ENCODE measurements at places on chromosomes 1 and 21.

GRCh38 chr1:168099337-168099801 is 37.4 kb downstream of the GPR161 start:
- no peaks in the 10 kb centered on the region for H3K36me3 ChIP-seq
- H3K27me3 ChIP-seq, result no peaks in the 10 kb centered on the region
- no peaks in the 10 kb centered on the region for H3K4me1 ChIP-seq
- no peak overlapping the region for H3K27ac ChIP-seq
- DNase-seq, result no peak
- no peak overlapping the region for H3K4me3 ChIP-seq

- H3K4me3 ChIP-seq, result no peak overlapping the region
- DNase-seq, result no peak
- peaks cover 10% of the 10 kb centered on the region for H3K36me3 ChIP-seq
- H3K27ac ChIP-seq, result no peak overlapping the region
- peaks cover 3% of the 10 kb centered on the region for H3K4me1 ChIP-seq
Observed at GRCh38 chr21:37237346-37237745, 29.8 kb downstream of the VPS26C start.

- no peaks in the 10 kb centered on the region for H3K27me3 ChIP-seq
- H3K27ac ChIP-seq, result no peak overlapping the region
- no peaks in the 10 kb centered on the region for H3K36me3 ChIP-seq
Observed at GRCh38 chr1:67264152-67264551, 43.5 kb upstream of the IL12RB2 start.

GRCh38 chr1:71093938-71094337 is 13.1 kb upstream of the ZRANB2 start:
- no peak overlapping the region for H3K4me3 ChIP-seq
- H3K27me3 ChIP-seq, result peaks cover 3% of the 10 kb centered on the region
- no peaks in the 10 kb centered on the region for H3K36me3 ChIP-seq
- no peak for DNase-seq
- no peaks in the 10 kb centered on the region for H3K4me1 ChIP-seq
- H3K27ac ChIP-seq, result no peak overlapping the region

DNA sequence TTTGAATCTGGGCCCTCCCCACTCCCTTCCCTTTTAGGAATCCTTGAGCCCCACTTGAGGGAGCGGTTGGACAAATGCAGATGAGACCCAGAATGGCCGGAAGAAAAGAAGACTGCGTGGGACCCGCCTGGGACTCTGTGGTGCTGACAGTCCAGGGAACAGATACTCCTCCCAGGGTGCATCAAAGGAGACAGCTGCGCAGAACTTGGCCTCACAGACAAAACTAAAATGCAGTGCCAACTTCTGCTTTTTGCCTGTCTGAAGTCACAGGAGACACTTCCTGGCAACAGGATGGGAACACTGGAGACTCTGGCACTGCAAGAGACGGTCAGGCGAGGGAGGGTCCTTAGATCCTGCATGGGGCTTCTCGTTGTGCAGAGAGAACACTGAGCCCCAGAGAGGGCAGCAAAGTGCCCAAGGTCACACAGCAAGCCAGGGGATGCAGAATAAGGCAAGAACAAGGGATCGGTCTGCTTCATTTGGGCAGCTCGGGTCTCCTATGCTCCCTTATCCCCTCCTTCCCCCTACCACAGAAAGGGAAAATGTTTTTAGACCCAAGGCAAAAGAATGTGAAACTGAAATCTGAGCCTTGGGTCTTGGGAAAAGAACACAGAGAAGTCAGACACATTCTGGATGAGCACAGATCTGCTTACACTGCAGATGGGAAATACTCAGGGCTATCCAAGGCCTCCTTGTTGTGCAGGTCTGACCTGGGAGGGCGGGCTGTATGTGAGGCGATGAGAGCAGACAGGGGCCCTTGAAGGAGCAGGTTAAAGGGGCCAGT is 182.4 kb downstream of the TRABD2B start:
- H3K36me3 ChIP-seq, result no peaks in the 10 kb centered on the region
- H3K27ac ChIP-seq, result no peak overlapping the region
- H3K4me3 ChIP-seq, result no peak overlapping the region
- H3K4me1 ChIP-seq, result no peaks in the 10 kb centered on the region
- H3K27me3 ChIP-seq, result no peaks in the 10 kb centered on the region

- H3K4me3 ChIP-seq, result no peak overlapping the region
- H3K36me3 ChIP-seq, result no peaks in the 10 kb centered on the region
- peak overlapping the region; percentile 94 for H3K27ac ChIP-seq
- DNase-seq, result no peak
Observed at GRCh38 chr1:145983960-145984830, 12.2 kb downstream of the TXNIP start.

DNA sequence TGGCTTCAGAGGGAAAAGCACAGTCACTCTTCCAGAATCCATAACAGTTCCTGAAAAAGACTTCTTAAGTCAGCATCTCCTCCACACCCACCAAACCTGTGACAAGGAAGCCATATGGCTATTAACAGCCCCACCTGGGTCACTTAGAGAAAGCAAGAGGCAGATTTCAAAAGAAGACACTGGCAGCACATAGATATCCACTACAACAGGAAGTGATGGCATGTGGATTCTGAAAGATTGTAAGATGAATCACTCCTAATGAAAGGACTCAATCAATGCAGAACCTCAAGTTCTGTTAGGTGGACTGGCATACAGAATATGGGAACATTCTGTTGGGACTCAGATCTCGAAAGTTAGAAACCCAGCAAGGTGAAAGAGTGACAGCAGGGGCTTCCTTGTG is 365.9 kb downstream of the TGFB2 start:
- no peak overlapping the region for H3K4me3 ChIP-seq
- H3K36me3 ChIP-seq, result no peaks in the 10 kb centered on the region
- no peaks in the 10 kb centered on the region for H3K27me3 ChIP-seq
- H3K27ac ChIP-seq, result no peak overlapping the region
- no peak for DNase-seq

DNA sequence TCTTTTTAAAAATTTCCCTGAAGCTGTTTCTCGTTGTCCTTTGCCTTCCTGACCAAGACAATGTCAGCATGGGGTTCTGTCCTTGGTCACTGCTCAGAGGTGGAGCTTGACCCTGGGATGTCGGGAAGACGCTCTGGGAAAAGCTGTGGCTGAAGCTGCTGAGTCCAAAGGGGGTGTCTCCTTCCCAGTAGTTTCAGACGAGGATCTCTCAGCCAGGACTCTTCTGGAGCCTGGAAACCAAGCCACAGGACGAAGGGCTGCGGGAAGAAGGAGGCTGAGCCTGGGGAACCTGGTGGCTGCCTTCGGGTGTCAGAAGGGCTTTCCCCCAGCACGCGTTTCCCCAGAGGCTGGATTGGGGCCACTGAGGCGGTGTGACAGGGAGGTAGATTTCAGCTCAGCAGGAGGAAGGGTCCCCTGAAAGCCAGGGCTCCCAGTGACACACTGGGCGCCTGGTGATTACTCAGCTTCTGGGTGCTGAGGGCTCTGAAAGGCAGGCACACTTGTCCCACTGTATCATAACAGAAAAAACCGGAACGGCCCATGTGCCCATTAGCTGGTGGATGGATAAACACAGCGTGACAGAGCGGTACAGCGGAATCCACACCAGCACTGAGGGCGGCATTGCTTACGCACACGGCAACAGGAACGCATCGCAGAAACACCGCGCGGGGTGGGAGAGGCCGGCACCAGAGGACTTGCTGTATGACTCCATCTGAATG is 5.0 kb upstream of the KRTAP12-1 start:
- no peak overlapping the region for H3K27ac ChIP-seq
- H3K4me1 ChIP-seq, result no peaks in the 10 kb centered on the region
- H3K27me3 ChIP-seq, result peaks cover 23% of the 10 kb centered on the region
- no peak overlapping the region for H3K4me3 ChIP-seq

- no peaks in the 10 kb centered on the region for H3K36me3 ChIP-seq
- DNase-seq, result no peak
- no peak overlapping the region for H3K4me3 ChIP-seq
Observed at GRCh38 chr1:7292036-7292681, 478.9 kb upstream of the VAMP3 start.

DNA sequence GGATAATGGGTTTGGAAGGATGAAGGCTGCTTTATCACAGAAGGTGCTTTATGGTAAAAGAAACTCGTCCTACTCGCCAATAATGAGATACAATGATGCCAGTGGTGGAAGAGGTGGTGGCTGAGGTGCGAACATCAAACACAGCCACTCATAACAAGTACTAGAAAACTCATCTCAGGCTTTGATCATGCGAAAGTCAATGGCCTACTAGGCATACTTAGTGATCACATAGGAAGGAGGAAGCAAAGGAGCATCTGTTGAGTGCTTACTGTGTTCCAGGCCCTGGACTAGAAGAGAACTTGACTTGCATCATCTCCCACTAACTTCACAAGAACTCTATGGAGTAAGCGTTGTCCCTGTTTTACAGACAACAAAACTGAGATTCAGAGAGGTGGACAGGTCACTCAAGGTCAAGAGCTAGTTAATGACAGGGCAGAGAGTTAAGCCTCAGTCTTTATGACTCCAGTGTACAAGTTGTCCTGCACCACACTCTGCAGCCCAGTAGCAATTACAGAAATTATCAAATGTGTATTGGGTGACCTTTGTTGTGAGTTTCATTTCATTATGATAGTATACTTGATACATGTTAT is 33.6 kb downstream of the RUNX1 start:
- peaks cover 59% of the 10 kb centered on the region for H3K4me1 ChIP-seq
- no peak overlapping the region for H3K4me3 ChIP-seq
- H3K27ac ChIP-seq, result no peak overlapping the region
- no peaks in the 10 kb centered on the region for H3K27me3 ChIP-seq
- peak; percentile 45 for DNase-seq

GRCh38 chr1:75723989-75724471 is 479 bp upstream of the ACADM start:
- peaks cover 25% of the 10 kb centered on the region for H3K4me1 ChIP-seq
- H3K27me3 ChIP-seq, result no peaks in the 10 kb centered on the region
- no peaks in the 10 kb centered on the region for H3K36me3 ChIP-seq

DNA sequence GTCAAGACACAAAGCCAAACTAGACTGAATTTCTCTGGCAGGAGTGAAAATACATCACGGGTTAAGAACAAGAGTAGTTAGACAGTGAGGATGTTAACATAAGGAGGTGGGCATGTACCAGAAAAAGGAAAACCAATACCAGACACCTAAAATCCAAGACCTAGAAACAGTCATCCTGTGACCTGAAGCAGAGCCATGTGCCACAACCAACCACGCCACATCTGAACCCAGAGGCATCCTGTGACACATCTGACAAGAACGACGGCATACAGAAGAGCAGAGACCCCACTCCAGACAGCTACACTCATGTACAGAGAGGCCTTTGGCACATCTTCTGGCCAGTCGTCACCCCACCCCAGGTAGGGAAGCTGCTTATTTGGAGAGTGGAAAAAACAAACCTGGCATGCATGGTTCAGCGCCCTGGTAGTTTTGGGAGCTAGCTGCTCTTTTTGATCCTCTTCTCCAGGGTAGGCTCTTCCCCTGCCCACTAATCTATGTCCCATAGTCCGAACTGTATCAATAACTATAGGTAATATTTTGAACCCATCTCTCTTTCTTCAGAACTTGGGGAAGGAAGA is 72.1 kb downstream of the SLC45A1 start:
- DNase-seq, result no peak
- H3K4me3 ChIP-seq, result no peak overlapping the region
- no peaks in the 10 kb centered on the region for H3K27me3 ChIP-seq
- H3K27ac ChIP-seq, result peak overlapping the region; percentile 4
- H3K4me1 ChIP-seq, result peaks cover 33% of the 10 kb centered on the region

DNA sequence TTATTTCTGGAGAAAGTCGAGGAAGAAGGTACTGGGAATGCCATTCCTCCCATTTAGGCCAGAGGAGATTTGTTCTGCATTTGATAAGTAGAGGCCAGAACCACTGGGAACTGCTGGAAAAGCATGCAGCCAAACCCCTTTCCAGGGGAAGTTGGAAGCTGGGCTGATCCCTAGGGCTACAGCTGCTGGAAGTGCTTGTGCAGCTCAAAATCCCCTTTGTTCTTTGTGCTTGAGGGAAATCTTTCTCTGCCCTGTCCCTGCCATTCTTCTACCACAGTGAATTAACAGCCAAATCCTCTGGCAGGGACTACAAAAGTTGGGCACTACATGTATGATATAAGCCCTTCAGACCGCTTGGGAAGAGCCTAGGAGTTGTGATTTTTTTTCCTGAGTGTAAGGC is 734.1 kb downstream of the LRRIQ3 start:
- H3K36me3 ChIP-seq, result no peaks in the 10 kb centered on the region
- H3K4me1 ChIP-seq, result no peaks in the 10 kb centered on the region
- H3K27ac ChIP-seq, result no peak overlapping the region
- DNase-seq, result no peak
- no peaks in the 10 kb centered on the region for H3K27me3 ChIP-seq
- no peak overlapping the region for H3K4me3 ChIP-seq

DNA sequence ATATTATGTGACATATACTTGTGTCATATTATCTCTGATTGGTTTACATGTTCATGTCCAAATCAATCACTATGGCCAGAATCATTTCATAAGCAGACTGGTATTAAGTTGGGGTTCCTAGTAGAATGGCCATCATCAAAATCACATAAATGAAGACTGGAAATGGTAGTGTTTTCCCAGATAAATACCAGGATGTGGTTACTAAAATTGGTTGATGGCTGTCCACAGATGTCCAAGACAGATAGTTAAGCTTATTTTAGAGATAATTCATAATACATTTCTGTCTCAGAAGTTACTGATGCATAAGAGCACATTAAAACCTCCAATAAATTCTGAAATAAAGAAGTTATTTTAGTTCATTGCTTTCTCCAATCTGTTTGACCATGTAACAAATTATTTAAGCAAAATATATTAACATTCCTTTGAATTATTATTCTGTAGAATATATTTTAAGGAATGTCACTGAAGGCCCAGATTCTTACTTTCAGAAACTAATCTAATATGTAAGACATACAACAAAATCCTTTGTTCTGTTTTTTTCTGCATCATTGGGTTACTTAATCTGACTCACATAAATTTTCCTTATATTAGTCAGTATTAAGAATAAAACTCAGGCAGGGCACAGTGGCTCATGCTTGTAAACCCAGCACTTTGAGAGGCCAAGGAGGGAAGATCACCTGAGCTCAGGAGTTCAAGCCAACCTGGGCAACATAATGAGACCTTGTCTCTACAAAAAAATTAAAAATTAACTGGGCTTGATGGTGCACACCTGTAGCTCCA is 483.9 kb downstream of the PTPRC start:
- H3K27me3 ChIP-seq, result no peaks in the 10 kb centered on the region
- no peak overlapping the region for H3K4me3 ChIP-seq
- DNase-seq, result no peak
- H3K27ac ChIP-seq, result no peak overlapping the region

DNA sequence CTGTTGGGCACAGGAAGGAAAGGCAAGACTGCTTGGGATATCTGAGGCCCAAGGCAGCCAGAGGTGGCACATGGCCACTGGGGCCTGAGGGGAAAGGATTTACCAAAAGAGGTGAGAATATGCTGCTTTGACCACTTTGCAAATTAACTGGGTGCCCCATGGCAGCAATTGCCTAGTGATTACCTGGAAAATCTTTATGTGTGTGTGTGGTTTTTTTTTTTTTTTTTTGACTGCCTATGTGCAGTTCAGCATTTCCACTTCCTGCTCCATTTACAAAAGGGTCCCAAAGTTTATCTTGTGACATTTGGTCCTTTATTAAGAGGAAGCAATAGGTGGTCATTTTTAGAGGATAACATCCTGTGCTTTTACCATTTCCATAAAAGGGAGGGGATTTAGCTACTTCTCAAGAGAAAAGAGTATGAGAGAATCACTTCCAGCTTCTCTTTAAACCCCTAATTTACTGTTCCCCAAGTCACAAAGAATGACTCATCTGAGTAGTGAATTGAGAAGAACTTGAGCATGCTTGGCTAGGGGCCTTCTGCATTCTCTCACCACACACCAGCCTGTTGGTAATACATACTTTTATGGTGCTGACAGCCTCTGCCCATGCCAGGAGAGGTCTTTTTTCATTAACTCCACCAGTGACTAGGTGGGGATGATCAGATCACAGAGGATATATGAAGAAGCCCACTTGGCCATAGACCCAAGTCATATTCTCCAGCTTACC is 52.1 kb downstream of the SYDE2 start:
- no peak overlapping the region for H3K4me3 ChIP-seq
- H3K4me1 ChIP-seq, result no peaks in the 10 kb centered on the region
- no peaks in the 10 kb centered on the region for H3K36me3 ChIP-seq
- no peak for DNase-seq
- no peaks in the 10 kb centered on the region for H3K27me3 ChIP-seq
